ENCODE measurements at places on chromosomes 16 and 17.
A peak's percentile ranks its signal among the peaks of the same experiment; 100 is the strongest.

DNA sequence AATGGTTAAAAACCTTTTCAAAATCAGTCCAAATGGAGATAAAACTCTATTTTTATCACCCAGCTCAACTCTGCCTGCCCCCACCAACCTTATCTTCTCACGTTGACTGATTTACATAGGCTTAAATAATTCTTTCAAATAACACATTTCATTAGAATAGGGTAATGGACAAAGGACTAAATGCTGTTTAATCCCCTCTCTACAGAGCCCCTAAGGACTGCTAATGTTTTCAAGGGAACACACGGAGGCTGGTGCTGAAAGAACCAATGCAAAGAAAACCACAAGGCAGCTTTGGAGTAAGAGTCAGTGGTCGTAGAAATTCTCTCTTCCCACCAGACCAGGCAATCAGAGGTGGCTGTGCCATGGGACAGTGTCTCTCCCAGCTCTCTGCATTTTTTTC, 445.7 kb upstream of the MAF start:
- no peak for DNase-seq

DNA sequence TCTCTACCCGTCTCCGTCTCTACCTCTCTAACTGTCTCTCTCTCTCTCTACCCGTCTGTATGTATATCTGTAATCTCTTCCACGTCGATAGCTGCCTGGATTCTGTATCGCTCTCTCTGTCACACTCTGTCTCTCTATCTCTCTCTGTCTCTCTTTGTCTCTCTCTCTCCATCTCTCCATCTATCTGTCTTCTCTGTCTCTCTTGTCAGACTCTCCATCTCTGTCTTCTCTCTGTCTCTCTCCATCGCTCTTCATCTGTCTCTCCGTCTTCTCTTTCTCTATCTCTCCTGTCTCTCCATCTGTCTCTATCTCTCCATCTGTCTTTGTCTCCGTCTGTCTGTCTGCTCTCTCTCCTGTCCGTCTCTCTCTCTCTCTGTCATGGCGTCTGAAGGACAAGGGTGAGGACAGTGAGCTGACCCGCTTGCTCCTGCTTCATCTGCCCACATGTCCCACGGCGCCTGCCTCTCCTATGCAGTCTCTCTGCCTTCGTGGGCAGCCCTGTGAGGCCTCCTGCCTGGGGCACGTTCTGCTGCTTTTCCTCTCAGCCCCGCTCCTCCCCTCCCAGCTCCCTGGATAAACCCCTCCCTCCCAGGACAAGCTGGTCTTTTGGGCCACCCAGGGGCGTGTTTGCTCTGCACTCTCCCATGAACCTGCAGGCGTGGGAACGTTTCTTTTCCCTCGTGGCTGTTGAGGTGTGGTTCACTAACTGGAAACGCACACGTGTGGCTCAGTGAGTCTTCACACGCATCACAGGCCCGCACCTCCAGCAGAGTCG, 18.9 kb downstream of the ACSF3 start:
- DNase-seq, result no peak

GRCh38 chr17:62724398-62725146, 83.5 kb downstream of the MARCHF10 start:
- DNase-seq, result no peak

DNA sequence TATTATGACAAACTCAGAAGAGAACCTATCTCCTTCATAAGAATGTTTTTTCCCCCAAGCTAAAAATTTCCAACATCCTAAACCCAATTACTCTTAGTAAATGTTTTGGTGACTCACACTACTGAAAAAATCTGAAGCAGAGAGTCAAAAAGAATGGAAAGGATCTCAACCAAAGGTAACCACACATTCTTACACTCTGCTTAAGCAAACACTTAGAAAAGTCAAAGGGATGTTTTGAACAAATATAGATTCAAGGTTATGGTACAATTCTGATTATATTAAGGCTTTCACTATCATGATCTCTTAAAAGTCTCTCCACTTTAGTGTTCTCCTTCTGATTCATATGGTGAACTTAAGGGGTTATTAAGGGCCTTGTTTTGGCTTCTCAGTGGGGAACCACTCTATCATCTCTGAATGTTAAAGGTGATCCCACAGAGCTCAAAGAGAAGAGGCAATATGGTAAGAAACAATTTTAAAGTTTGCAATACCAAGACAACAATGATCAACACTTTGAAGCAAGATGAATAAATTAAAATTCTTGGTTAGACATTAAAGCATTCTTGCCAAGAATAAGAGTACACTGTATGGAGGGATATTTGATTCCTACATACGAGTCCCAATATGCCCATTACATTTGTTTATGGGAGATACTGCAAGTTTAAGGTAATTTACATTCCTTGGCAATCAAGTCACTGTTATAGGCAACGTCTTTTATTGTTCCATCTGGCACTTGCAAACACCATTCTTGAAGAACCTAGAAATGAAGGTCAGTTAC, 69.2 kb downstream of the CDC27 start:
- no peak for DNase-seq

GRCh38 chr17:58083491-58084316, 485 bp downstream of the DYNLL2 start:
- peak; percentile 53 for DNase-seq

DNA sequence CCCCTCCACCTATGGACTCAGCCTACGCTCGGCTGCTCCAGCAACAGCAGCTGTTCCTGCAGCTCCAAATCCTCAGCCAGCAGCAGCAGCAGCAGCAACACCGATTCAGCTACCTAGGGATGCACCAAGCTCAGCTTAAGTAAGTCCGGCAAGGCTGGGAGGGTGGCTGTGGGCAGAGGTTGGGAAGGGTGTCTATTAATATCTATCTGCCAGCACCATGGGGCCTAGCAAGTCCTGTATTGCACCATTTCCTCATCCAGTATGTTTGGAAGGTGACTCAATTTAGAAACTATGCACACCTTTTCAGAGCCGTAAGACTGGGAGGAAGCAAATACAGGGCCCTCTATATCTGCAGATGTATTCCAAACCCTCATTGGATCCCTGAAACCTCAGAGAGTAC, 45.0 kb upstream of the ARHGAP44 start:
- peak; percentile 17 for DNase-seq

GRCh38 chr16:10879681-10880589, 2.9 kb downstream of the CIITA start:
- DNase-seq, result no peak

GRCh38 chr16:3859889-3860288, 20.6 kb downstream of the CREBBP start:
- DNase-seq, result no peak

GRCh38 chr17:77772461-77772897, 186.0 kb upstream of the TNRC6C start:
- DNase-seq, result peak; percentile 65

DNA sequence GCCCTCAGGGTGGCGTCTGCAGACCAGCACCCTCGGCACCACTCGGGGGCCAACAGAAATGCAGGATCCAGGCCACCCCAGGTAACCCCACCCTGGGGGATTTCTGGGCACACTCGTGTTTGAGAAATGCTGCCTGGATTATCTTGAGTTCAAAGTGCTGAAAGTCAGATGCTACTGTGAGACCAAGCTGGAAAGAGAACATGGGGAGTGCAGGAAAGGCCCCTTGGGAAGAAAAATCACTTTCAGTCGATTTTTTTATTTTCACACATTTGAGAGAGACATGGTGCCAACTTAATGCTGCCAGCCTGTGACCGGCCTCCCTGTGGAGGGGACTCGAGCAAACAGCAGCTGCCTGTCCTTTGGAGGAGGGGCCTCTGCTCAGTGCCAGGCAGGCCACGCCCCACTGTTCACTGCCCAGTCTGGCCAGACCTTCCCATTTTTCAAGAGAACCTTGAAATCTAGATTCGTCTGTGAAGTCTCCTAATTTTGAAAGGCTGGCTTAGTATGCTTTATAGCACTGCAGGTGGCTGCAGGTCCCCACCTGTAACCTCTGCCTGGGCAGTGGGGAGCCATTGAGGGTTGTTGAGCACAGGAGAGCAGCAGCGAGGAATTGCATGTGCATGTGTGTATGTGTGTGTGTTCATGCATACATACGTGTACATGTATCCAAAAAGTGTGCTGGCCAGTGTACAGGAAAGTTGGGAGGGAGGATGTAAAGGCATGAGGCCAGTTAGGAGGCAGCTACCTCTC, 70.7 kb upstream of the PLCG2 start:
- DNase-seq, result peak; percentile 55

- no peak for DNase-seq
Measured at GRCh38 chr16:89905511-89906139, 13.0 kb upstream of the MC1R start.

DNA sequence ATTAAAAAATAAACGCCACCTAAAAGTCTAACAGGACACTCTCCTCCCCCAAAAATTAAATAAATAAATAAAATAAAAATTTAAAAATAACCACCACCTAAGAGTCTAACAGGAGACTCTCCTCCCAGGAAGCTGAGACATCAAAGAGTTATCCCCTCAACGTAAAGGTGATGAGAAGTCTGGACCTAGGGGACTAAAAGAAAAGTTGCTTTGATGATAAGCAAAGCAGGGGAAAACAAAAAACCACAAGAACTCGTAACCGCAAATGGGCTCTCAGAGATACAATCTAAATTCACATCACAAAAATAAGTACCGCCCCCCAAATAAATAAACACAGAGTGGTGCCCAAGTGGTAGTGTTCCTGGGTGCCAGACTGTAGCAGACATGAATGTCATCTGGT, 412.2 kb downstream of the ZFHX3 start:
- no peak for DNase-seq

Data from colonic mucosa (tissue), 4 donors.